Calu3 (cell line): ENCODE measurements at places on chromosomes 6 and 20. TPM values are rescaled to one million over a fixed set of nuclear protein-coding genes. Genes with fewer than 3 reads are reported as not detected.
A peak's percentile ranks its signal among the peaks of the same experiment; 100 is the strongest.

The HLA-DQB2 gene
- total RNA-seq, result 0.38 and 0.39 TPM in 2 replicates

- no peaks in the 10 kb centered on the region for H3K4me1 ChIP-seq
- H3K36me3 ChIP-seq, result no peaks in the 10 kb centered on the region
- no peak for DNase-seq
- no peak overlapping the region for H3K27ac ChIP-seq
- no peaks in the 10 kb centered on the region for H3K27me3 ChIP-seq
Observed at GRCh38 chr6:119436583-119436982, 87.0 kb upstream of the MAN1A1 start.

DNA sequence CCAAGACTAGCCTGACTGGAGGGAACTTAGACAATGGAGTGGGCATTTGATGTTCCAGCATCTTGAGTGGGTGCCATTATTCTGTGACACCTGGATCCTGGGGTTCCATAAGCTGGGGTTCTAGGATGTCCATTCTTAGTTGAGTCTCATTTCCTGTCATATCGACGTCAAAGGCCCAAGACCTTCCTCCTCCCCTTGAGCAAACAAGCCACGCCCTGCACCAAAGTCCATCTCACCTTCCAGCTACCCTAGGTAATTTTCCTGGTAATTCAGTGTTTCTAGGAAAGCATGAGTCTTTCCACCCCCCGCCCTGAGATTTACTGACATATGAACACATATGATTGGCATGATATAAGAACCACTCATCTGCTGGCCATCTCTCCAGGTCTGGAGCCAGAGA lies at the start of gene TRIM40:
Gene TRIM40, plus strand, starts transcription at position 384 of the 400 bp plus-strand sequence. CDS start 897 bp downstream, outside the sequence.
- H3K27me3 ChIP-seq, result no peaks in the 10 kb centered on the region
- no peak within 1 kb of the TSS for H3K4me3 ChIP-seq
- H3K27ac ChIP-seq, result peak within 1 kb of the TSS; percentile 69
- peaks cover 31% of the 10 kb centered on the region for H3K4me1 ChIP-seq
- DNase-seq, result peak; percentile 53

DNA sequence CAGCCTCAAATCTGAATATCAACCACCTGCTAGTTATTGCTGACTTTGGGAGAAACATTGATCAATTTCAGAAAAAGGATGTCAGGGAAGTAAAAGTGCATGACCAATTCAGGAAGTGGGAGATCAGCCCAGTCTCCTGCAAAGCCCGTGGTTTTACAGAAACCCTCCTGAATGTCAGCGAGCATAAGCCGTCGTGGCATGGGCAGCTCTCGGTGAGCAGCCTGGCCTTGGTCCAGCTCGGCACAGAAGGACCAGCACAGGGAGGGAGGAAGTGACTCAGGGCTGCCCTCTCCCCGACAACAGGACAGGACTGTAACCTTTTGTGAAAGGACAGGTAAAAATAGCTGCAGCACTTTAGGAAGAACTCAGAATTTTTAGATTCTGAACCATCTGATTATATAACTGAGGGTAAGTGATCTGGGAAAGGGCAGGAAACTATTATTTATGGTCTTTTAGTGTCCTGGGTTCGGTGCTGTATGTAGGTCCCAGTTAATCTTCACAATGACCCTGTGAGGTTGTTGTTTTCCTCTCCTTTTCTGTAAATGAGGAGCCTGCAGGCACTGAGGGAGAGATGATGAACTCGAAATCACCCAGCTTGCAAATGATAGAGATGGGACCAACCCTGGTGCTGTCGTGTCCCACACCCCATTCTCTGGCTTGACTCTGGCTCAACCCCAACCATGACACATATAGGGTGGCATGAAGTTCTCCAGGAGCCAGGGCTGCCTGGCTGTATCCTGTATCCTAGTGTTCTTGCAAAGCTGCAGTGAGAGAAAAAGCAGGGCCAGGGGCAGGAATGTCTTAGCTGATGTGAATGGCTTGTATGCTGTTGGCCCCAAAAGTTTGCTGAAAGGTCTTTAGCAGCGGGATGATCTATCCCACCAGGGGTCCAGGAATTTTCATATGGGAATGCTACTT lies 37.6 kb downstream of the NRN1 start:
- DNase-seq, result peak; percentile 51
- no peaks in the 10 kb centered on the region for H3K36me3 ChIP-seq
- peaks cover 11% of the 10 kb centered on the region for H3K4me1 ChIP-seq
- H3K4me3 ChIP-seq, result no peak overlapping the region
- no peaks in the 10 kb centered on the region for H3K27me3 ChIP-seq

GRCh38 chr6:41028561-41029412 lies 10.2 kb downstream of the UNC5CL start:
- H3K4me3 ChIP-seq, result no peak overlapping the region
- peaks cover 17% of the 10 kb centered on the region for H3K4me1 ChIP-seq
- no peaks in the 10 kb centered on the region for H3K36me3 ChIP-seq
- peak overlapping the region; percentile 1 for H3K27ac ChIP-seq

DNA sequence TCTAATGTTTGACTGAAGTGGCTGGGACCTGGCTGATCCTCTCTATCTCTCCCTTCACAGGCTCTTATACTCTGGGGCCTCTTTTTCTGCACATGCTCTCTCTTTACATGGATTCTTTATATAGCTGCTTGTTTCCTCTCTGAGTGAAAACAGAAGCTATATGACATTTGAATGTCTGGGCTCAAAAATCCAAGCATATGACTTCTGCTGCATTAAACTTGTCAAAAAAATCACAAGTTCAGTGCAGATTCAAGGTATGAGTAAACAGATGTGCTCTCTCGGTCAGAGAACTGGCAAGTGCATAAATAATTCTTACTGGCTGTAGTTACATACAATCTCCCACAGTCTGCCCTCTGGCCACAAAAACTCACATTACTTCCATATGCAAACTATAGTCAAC lies 96.6 kb downstream of the LCA5 start:
- no peak overlapping the region for H3K27ac ChIP-seq
- no peak for DNase-seq
- no peaks in the 10 kb centered on the region for H3K36me3 ChIP-seq
- H3K4me3 ChIP-seq, result no peak overlapping the region

- DNase-seq, result no peak
- H3K27ac ChIP-seq, result no peak overlapping the region
- H3K36me3 ChIP-seq, result no peaks in the 10 kb centered on the region
- H3K4me1 ChIP-seq, result no peaks in the 10 kb centered on the region
- H3K4me3 ChIP-seq, result no peak overlapping the region
- H3K27me3 ChIP-seq, result peaks cover 21% of the 10 kb centered on the region
Observed at GRCh38 chr6:402901-403658, 11.5 kb downstream of the IRF4 start.

GRCh38 chr6:16524380-16524707 lies 236.9 kb downstream of the ATXN1 start:
- no peaks in the 10 kb centered on the region for H3K36me3 ChIP-seq
- H3K27ac ChIP-seq, result no peak overlapping the region
- no peaks in the 10 kb centered on the region for H3K27me3 ChIP-seq
- H3K4me1 ChIP-seq, result peaks cover 4% of the 10 kb centered on the region
- DNase-seq, result no peak

The POPDC3 gene
- total RNA-seq, result 2.8 and 3.8 TPM in 2 replicates

DNA sequence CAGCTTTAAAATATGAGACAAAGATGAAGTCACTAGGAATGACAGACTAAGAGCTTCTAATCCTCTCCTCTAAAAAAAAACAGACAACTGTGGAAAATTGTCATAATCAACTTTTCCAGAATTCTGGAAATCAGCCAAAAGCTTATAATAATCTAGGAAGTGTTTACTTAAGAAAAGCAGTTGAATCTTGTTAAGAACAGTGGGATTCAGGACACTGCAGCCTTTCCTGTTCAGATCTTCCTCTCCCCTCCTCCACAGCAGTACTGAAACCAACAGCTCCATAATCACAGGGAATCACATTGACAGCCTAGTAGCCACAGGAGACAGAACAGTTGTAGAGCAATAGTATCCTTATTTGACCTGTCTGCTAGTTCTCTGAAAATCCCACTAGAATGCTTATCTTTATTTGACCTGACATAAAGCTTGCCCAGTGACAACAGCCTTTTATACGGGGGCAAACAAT lies 41.6 kb downstream of the IBTK start:
- peaks cover 26% of the 10 kb centered on the region for H3K36me3 ChIP-seq
- H3K27ac ChIP-seq, result no peak overlapping the region
- DNase-seq, result no peak
- H3K27me3 ChIP-seq, result no peaks in the 10 kb centered on the region
- H3K4me3 ChIP-seq, result no peak overlapping the region
- H3K4me1 ChIP-seq, result no peaks in the 10 kb centered on the region

The RIMS4 gene
- 0.40 and 0.91 TPM in 2 replicates for total RNA-seq

The HAO1 gene
- total RNA-seq, result not detected in 2 replicates

The ARID1B gene
- 50.5 and 53.5 TPM in 2 replicates for total RNA-seq

The TAF4 gene
- 64.3 and 65.2 TPM in 2 replicates for total RNA-seq

DNA sequence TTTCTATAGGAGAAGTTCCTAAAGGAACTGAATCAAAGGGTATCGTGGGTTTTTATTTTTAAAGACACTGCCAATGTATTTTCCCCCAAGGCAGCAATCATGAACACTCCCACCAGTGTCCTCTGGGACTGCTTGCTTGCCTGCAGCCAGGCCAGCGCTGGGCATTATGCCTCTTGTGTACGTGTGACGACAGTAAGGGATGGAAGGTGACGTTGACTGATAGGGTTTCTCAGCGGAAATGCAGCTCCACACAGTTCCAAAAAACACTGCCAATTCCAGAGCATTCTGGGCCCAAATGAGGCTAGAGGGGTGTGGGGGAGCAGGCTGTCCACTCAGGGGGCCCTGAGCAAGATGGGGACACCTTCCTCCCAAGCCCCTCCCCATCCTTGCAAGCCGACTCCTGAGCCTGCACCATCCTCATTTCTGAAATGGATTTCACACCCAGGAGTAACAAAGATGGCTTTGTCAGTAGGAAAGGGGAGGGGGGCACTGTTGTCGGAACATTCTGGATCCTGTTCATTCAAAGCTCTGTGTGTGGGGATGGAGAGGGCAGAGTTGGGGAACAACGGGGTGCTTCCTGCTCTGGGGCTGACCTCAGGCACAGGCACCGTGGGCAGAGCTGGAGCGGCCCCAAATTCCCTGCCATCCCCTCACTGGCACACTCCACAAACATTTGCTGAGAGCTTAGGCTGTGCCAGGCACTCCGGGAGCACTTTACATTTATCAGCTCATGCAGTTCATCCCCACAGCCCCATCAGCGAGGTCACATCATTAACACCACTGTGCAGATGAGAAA lies 20.0 kb downstream of the PREX1 start:
- H3K27ac ChIP-seq, result no peak overlapping the region
- H3K27me3 ChIP-seq, result peaks cover 70% of the 10 kb centered on the region
- H3K36me3 ChIP-seq, result no peaks in the 10 kb centered on the region

The SLC25A27 gene
- 5.4 and 8.8 TPM in 2 replicates for total RNA-seq

The NINL gene
- total RNA-seq, result 8.5 and 9.1 TPM in 2 replicates

DNA sequence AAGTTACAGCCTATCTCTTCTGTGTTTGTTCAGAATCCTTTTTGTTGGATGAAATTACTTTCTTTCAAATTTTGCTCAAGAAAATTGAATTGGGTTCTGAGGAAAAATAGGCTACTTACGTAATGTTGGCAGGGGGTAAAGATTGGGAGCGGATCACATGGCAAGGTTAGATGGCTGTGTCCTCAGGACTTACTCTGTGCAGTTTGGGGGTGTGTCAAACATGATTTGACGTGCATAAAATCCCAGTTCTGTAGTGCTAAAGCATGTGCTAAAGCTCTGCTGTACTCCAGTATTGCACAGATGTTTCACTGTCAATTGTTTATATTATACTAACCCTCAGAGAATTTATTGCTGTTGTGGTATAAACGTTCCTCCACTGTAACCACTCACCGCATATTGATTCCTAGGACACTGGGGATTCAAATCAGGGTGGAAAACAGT lies 2.6 kb downstream of the NT5E start:
- peaks cover 27% of the 10 kb centered on the region for H3K36me3 ChIP-seq
- H3K4me3 ChIP-seq, result peak overlapping the region; percentile 99
- H3K4me1 ChIP-seq, result peaks cover 70% of the 10 kb centered on the region
- no peak overlapping the region for H3K27ac ChIP-seq
- DNase-seq, result no peak
- no peaks in the 10 kb centered on the region for H3K27me3 ChIP-seq

The ARMC12 gene
- not detected in 2 replicates for total RNA-seq

DNA sequence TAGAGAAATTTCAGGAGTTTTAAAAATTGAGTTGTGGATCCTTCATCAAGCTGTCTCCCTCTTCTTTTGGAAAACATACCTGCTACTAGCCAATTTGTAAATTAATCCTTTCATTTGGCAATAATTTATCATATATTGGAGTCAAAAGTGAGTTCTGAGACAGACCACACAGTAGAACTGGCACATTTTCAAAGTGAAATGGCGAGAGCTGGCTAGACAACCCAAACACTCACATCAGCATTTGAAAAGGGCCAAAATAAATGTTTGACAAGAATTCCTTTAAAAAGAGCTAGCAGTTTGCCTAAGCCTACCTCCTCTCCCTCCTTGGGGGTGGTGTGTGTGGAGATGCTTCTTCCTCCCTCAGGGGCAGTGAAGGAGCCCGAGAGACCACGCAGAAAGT lies 47.9 kb upstream of the KCNK16 start:
- DNase-seq, result no peak
- no peak overlapping the region for H3K4me3 ChIP-seq

- H3K4me3 ChIP-seq, result no peak overlapping the region
- no peak overlapping the region for H3K27ac ChIP-seq
- no peaks in the 10 kb centered on the region for H3K4me1 ChIP-seq
- no peaks in the 10 kb centered on the region for H3K36me3 ChIP-seq
- no peak for DNase-seq
Observed at GRCh38 chr6:1439349-1439748, 50.0 kb downstream of the FOXF2 start.

DNA sequence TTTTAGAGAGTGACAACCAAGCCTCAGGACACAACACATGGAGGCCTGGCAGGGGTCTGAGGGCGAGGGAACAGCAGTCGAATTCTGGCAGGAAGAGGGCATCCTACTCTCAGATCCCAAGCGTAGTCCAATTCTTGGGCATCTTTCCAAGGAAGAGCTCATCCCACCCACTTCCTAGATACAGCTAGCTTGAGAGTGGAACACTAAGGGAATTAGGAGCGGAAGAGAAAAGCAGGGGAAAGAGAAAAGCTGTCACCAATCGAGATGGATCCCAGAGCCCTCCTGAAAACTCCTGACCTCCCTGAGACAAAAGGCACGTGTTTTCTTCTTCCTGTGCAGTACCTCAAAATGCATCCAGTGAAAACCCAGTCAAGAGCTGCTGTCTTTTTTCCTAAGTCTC lies 67.1 kb downstream of the GFOD1 start:
- no peak overlapping the region for H3K4me3 ChIP-seq
- peaks cover 39% of the 10 kb centered on the region for H3K4me1 ChIP-seq
- DNase-seq, result no peak

The TREML1 gene
- not detected in 2 replicates for total RNA-seq

The HLA-DQA2 gene
- 2.1 and 2.4 TPM in 2 replicates for total RNA-seq

GRCh38 chr20:50286609-50287008 lies 96.0 kb downstream of the CEBPB start:
- no peaks in the 10 kb centered on the region for H3K27me3 ChIP-seq
- peaks cover 8% of the 10 kb centered on the region for H3K36me3 ChIP-seq
- H3K4me3 ChIP-seq, result no peak overlapping the region
- peak; percentile 46 for DNase-seq
- peaks cover 39% of the 10 kb centered on the region for H3K4me1 ChIP-seq
- H3K27ac ChIP-seq, result no peak overlapping the region

- H3K4me3 ChIP-seq, result peak overlapping the region; percentile 83
- DNase-seq, result peak; percentile 94
- H3K36me3 ChIP-seq, result peaks cover 46% of the 10 kb centered on the region
- H3K27ac ChIP-seq, result peak overlapping the region; percentile 96
Observed at GRCh38 chr6:41073203-41073967, 611 bp downstream of the NFYA start.
